ENCODE measurements at places on chromosomes 1 and 21. TPM values are rescaled to one million over a fixed set of nuclear protein-coding genes. Genes with fewer than 3 reads are reported as not detected.

The IL12RB2 gene
- 0.12 TPM for total RNA-seq

The LIPI gene
- total RNA-seq, result not detected

The RASAL2 gene
- total RNA-seq, result 18.9 TPM

The VWA5B1 gene
- total RNA-seq, result not detected

The LCE1B gene
- not detected for total RNA-seq

The HES3 gene
- not detected for total RNA-seq

The REN gene
- total RNA-seq, result not detected

The DNASE2B gene
- total RNA-seq, result not detected

The DCDC2B gene
- total RNA-seq, result not detected

The C1QTNF12 gene
- total RNA-seq, result 1.2 TPM

All from A549 treated with Hydrocortisone at 1 μM for 4 hours (cell line).